ENCODE measurements at places on chromosomes 6 and 20.

DNA sequence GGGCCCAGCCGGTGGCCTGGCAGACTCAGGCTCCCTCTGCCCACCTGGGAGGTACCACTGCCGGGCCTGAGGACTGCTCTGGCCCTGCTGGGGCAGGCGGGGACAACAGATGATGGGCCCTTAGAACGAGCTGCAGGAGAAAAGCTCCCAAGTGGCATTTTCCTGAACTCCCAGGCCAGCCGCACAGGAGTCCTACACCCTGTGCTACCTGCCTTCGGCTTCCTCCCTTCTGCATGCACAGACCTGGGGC lies 41.3 kb downstream of the DSTN start:
- peak; percentile 11 for ATAC-seq

- no peak for ATAC-seq
These were observed 1.3 kb downstream of the SRF start for GRCh38 chr6:43172104-43173007.

GRCh38 chr6:128657181-128657580 lies 136.8 kb upstream of the PTPRK start:
- ATAC-seq, result no peak

GRCh38 chr20:50339466-50339901 lies 148.9 kb downstream of the CEBPB start:
- no peak for ATAC-seq

DNA sequence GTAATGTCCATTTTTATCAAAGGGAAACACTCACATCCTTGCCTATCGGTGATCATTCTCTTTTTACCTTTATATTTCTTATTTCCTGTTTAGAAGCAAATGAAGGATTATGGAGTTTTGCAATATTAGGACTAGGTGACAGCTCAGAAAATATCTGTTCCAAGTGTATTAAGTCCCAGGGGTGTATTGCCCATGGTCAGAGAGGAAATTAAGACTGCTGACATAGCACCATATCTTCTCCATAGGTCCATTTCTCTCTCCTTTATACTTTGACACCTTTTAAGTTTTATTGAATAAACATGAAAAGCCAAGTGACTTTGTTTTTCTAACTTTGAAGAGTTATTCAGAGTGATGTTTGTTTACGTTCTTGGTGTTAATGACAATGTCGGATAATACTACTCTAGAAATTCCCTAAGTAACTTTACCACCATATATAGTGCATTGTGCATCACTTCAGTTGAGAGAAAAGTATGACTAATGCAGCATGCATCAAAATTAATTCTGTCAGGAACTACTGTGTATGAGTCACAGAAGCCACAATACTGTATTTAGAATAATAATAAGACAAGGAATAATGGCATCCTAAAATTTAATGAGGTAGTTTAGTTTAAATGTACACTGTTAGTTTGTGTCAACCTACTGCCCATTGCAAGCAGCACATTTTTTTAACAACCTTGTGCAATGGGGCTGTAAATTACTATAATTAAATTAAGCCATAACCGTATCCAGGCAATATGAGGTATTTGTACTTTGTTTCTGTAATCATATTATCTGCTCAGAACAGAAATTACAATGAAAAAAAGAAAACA lies 474.4 kb upstream of the RNF217 start:
- no peak for ATAC-seq

DNA sequence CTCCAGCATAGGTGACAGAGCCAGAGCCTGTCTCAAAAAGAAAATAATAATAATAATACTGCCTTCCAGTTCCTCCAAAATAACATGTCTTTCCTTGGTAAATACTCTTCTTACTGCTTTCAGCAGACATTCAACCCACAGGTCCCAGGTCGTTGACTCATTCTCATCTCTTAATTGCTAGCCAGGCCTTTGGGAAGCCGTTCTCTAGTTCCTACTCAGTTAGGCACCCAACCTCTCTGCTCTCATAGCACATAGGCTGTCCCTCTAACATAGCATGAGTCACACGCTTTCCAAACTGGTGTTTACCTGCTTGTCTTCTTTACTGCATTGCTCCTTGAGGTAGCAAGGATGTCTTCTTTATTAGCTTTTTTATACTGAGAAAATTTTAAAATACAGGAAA lies 98.8 kb downstream of the LAMA2 start:
- ATAC-seq, result no peak

DNA sequence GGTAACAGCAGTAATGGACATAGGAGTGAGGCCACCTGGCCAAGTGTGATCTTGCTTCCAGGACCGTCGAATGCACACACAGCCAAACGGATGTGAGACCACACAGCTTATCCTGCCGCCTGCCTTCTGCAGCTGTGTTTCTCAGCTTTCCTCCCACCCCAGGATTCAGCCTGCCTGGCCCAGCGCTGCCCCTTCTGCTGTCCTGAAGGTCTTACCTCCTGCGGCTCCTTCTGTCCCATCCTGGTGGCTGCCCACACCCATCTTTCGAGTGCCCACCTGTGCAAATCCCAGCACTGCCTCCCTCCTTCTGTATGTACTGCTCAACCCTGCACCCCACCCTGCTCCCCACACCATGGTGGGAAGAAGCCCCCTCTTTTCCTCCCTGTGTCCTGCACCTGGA lies 49.4 kb upstream of the DACT2 start:
- ATAC-seq, result no peak

DNA sequence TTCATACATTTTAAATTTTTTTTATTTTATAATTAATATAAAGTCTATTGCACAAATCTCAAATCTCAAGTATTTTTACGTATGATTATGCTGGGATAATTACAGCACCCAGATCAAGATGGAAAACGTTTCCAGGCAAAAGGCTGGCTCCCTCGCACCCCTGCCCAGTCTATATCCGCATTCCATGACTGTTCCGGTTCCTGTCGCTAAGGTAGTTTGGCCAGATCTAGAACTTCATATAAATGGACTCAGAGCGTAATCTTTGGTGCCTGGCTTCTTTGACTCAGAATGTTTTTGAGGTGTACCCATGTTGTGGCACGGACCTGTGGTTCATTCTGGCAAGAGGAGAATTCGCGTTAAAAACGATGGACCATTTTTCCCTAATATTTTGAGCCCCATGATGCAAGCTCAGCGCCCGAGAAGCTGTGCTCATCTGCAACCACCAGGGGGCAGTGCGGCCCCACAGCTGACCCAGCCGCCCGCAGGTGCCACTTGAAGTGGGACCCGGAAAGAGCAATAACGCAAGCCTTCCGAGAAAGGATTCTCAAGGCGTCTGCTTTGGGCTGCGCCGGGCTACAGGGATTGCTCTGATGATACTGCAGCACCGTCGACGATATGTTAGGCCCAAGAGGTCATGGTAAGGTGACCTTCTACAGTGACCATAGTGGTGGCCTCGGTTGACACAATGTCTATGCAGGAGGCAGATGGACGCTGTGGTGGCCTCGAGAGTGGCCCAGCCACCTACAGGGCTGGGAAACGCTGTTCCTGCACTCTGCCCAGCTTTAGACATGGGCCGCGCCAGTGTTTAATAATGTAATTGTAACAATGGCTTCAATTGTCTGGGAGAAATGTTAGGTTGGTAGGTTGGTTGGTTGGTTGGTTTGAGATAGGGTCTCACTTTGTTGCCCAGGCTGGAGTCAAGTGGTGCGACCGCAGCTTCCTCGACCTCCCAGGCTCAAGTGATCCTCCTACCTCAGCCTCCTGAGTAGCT lies 160.1 kb downstream of the ZMYND8 start:
- peak; percentile 77 for ATAC-seq

DNA sequence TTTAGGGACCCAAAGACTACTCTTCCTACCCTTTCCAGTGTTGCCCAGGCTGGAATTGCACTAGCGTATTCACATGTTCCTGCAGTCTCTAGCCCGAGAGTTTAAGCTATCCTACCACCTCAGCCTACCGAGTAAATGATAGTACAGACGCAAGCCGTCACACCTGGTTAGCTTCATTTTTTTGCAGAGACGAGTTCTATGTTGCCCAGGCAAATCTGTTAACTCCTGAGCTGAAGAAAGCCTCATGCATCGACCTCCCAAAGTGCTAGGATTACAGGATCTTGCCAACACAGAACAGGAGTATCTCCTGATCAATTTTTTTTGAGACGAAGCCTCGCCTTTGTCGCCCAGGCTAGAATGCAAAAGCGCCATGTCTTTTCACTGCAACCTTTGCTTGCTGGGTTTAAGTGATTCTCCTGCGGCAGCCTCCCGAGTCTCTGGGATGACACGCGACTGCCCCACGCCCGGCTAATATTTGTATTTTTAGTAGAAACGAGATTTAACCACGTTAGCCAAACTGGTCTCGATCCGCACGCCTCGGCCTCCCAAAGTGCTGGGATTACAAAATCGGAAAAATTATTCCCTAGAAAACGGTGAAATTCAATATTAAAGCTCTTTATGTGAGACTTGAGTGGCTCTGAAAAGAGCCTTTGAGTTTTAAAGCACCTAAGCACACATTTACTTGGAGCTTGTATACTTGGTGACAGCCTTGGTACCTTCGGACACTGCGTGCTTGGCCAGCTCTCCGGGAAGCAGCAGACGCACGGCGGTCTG lies 128.5 kb downstream of the HFE start:
- ATAC-seq, result peak; percentile 43

GRCh38 chr6:125639466-125640020 lies 109.9 kb upstream of the HEY2 start:
- ATAC-seq, result no peak

- ATAC-seq, result no peak
These were observed 78.4 kb upstream of the PMEPA1 start for GRCh38 chr20:57787990-57788781.

GRCh38 chr6:154805288-154805911 lies 72.2 kb downstream of the SCAF8 start:
- no peak for ATAC-seq

GRCh38 chr6:161985876-161986423 lies 712.1 kb upstream of the AGPAT4 start:
- ATAC-seq, result no peak

- ATAC-seq, result peak; percentile 10
These were observed 1.2 kb downstream of the DUSP22 start for GRCh38 chr6:293193-294174.

DNA sequence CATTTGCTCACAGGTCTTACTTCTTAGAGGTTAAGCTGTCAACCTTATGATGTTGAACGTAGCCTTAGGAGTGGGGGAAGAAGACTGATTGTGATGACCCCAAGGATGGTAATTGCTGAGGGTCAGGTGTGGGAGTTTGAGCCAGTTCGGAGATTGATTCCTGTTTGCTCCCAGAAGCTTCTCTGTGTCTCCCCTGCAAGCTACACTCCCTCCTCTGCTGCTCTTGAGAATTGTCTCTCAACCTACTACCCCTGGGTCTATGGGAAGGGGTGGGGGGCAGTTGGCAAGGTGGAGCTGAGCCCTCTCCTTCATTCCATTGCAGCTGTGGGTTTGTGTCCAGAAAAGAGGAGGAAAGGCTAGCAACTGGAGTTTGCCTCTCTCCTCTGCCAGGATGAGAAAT lies 113.8 kb downstream of the PLEKHG1 start:
- no peak for ATAC-seq

DNA sequence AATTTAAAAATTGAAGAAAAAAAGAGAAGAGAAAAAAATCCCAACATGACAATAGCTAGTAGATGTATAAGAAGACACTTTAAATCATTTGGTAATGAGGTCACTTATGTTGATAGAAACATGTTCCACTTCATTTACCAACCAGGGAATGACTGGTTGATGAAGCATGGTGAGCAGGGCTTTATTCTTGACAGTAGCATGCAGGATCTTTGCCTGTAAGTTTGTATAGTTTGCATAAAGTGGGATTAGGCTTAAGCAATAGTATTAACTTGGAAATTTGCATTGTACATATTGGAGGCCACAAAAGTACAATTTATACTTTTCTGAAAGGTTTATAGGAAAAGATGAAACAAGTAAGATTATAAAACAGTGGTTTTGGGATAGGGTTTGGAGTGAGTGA lies 67.0 kb downstream of the NOX3 start:
- no peak for ATAC-seq

- no peak for ATAC-seq
These were observed 66.9 kb downstream of the FAXC start for GRCh38 chr6:99282479-99283062.

DNA sequence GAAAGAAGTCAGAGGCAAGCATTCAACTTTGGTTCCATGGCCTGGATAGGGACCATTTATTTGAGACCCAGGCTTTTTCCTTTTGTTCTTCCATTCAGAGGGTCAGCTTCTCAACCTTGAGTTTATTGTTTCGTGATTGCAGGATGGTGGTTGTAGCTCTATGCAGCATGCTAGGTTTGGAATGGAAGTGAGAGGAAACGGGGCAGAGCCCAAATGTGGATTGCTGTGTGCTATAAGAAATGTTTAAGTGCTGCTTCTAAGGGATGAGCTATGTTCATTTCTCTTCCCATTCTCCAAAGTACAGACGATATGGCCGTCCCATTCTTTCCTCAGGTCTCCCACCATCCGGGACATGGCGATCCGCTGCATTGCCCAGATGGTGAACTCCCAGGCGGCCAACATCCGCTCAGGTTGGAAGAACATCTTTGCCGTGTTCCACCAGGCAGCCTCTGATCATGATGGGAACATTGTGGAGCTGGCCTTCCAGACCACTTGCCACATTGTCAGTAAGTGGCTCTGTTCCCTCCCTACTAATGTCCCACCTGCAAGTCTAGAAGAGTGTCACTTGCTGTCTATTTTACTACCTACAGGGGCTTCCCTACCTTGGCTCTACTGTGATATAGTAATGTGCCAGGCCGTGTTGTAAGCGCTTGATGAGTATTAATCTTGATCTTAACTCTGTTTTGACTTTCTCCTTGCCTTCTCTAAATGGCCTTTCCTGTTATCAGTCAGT lies 36.0 kb upstream of the CSE1L start:
- ATAC-seq, result no peak

GRCh38 chr6:150749091-150749670 lies 116.3 kb upstream of the MTHFD1L start:
- no peak for ATAC-seq

DNA sequence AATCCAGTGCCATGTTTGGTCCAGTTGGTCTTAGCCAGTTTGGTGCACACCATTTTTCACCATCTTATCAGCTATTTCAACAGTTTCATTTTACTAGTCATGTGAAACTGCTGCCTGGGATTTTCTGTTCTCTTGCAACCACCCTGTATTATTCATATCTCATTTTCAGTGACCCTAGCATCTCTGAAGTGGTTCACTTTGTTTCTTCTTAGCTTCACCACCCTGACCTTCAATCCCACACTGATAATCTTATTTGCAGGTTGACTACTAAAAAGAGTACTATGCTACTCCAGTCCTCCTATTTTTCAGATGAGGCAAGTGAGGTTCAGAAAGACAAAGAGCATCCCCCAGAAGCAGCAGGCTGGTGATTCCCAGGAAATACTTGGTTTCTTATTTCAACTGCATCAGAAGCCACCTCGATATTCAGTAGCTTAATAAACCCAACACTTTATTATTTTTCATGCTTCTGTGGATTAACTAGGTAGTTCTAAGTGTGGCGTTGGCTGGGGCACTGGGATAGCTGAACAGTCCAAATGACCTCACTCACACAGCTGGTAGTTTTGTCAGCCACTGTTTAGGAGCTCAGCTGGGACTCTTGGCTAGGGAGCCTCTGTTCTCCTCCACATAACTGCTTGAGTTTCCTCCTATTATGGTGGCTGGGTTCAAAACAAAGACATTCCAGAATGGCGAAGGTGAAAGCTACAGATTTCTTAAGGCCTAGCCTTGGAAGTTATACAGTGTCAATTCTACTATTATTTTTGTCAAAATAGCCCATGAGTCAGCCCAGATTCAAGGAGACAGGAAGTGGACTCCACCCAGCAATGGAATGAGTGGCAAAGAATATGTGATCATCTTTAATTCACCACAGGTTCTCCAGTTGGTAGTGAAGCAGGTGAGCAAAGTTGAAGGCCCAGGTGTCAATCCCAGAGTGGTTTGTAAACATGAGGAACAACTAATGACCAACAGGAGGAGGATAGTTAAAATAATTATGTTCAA lies 40.6 kb downstream of the BPIFB4 start:
- ATAC-seq, result no peak

- ATAC-seq, result peak; percentile 75
These were observed 659 bp downstream of the TMX4 start for GRCh38 chr20:8018958-8019245.

GRCh38 chr6:75438442-75439116 lies 55.0 kb downstream of the FILIP1 start:
- no peak for ATAC-seq

Measured in gastroesophageal sphincter (tissue), 4 donors.